ENCODE measurements at places on chromosomes 1 and 21.

DNA sequence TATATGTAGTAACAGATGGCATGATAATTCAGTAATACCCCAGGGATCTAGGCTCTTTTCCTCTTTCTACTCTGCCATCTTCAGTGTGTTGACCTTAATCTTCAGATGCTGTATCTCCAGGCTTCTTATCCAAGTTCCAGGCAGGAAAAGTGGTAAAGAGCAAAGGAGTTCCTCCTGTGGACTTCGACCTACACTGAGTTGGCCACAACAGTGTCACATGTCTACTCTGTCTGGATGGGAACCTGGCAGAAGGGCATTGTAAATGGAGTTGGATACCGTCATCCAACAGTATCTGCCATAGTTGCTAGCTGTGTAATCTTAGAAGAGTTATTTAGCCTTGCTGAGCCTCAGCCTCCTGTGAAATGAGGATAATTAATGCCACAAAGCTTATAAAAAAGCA, 21.9 kb downstream of the IL23R start:
- no peak for DNase-seq

GRCh38 chr21:42533963-42534355, 20.3 kb downstream of the SLC37A1 start:
- DNase-seq, result no peak

DNA sequence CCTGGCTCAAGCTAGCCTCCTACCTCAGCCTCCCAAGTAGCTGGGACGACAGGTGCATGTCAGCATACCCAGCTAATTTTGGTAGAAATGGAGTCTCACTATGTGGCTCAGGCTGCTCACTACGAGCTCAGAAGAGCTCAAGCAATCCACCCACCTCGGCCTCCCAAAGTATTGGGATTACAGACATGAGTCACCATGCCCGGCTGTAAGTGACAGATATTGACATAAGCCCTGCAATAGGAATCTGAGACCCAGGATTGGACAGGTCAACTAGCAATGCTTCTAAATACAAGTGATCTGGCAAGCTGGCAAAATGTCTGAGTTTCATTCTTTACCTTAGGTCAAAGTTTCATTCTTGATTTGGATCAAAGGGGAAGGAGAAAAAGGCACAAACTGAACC, 40.5 kb upstream of the H6PD start:
- no peak for DNase-seq

DNA sequence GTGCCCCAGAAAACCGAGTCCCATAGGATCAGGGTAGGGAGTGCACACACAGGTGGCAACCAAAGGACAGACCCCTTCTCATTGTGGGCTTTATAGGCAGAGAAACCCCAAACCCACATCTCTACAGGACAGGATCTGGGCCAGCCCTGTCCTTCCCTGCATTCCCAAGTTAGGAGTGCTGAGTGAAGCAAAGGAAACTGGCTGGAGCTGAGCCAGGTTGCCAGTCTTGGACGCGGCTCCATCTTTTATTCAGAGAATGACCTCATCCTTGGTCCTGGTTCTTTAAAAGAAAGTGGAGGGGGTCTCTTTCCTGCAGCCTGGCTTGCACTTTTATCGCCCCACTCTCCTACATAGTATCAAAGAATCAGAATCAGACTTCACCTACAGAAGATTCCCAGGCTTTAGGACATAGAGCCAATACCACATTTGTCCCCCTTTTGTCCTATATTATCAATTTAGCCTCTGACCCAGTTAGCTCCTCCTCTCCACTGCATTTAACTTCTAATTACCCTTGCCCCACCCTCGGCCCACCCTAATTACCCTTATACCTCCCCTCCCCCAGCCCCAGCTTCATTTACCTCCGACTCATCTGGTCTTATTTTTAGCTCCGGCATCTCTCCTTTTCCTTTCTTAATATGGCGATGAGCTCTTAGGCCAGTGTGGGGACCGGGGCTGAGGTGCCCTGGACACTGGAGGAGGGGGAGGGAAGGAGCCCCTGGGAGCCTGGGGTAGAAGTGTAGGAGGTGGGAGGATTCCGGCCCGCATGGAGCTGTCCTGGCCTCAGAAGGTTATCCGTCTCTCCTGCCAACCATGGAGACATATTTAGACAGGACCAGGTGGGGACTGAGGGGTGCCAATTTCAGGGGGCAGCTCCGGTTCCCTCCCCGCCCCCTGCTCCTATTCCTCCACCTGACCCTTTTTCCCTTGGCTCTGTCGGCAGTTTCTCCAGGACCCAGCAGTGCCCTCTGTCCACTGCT, at the start of gene CASQ1:
CASQ1 (plus strand) TSS at position 927 of the 977 bp plus-strand sequence. CDS start 177 bp downstream, outside the sequence.
- no peak for DNase-seq

DNA sequence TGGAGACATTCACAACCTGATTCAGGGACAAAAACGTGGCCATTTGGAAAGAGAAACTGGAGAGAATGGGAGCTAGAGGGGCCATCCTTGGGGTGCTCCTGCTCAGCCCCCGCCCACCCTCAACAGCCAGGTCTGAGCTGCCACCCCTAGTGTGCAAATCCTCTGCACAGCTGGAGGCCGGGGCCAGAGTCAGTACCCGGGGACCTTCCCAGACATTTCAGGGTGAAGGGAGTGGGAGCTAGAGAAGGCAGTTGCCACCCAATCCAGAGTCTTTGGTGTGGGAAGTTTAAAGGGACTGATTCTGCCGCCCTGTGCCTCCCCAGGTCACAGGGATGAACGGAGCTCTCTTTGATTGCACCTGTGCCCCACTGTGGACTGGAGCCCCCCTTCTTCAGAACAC, 397.4 kb downstream of the MATN1 start:
- no peak for DNase-seq
